Left ventricle myocardium inferior (tissue), 1 donor: ENCODE measurements at places on chromosomes 3 and 15. TPM values are rescaled to one million over a fixed set of nuclear protein-coding genes. Genes with fewer than 3 reads are reported as not detected.
A peak's percentile ranks its signal among the peaks of the same experiment; 100 is the strongest.

Gene SLC15A2
- 4.6 TPM for total RNA-seq

Gene BFSP2
- not detected for total RNA-seq

DNA sequence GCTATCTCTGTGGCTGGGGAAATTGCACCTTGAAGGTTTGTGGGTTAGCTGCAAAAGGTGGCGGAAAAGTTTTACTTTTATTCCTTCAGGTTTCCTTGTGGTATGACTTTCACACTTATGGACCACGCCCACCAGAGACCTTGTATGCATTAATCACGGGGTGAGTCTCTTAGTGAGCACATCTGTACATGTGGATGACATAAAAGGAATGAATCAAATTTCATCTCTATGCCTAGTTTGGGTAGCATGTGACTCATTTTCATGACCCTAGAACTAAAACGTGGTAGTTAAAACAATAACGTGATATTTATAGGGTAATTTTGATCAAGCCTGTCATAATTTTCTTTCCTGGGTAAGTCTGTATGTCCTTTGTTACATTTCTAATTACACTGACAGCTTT lies 141.7 kb downstream of the PDCD6IP start:
- no peak for DNase-seq
- no peaks in the 10 kb centered on the region for H3K36me3 ChIP-seq
- H3K4me3 ChIP-seq = no peak overlapping the region
- no peaks in the 10 kb centered on the region for H3K27me3 ChIP-seq

DNA sequence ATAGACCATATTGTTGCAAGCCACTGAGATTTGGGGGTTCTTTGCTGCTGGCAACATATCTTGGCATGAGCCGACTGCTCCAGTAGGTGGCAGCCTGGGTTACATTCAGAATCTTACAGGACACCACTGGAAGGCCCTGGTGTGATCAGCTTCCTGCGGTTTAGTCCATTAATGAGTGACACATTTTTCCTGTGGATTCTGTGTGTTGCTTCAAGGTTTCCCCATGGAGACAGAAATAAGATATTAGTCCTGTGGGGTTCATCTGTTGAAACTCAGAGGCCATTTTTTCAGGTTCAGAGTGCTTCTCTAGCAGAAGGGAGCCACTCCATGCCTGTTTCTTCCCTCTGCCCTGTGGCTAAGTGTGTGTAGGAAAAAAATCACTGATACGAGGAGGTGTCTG lies 116.2 kb downstream of the MFSD1 start:
- no peak overlapping the region for H3K27ac ChIP-seq
- H3K4me1 ChIP-seq = no peaks in the 10 kb centered on the region
- no peaks in the 10 kb centered on the region for H3K36me3 ChIP-seq
- no peaks in the 10 kb centered on the region for H3K27me3 ChIP-seq

GRCh38 chr15:49196856-49197255 lies 26.8 kb downstream of the GALK2 start:
- H3K4me3 ChIP-seq = no peak overlapping the region
- no peaks in the 10 kb centered on the region for H3K27me3 ChIP-seq
- H3K36me3 ChIP-seq = peaks cover 6% of the 10 kb centered on the region

DNA sequence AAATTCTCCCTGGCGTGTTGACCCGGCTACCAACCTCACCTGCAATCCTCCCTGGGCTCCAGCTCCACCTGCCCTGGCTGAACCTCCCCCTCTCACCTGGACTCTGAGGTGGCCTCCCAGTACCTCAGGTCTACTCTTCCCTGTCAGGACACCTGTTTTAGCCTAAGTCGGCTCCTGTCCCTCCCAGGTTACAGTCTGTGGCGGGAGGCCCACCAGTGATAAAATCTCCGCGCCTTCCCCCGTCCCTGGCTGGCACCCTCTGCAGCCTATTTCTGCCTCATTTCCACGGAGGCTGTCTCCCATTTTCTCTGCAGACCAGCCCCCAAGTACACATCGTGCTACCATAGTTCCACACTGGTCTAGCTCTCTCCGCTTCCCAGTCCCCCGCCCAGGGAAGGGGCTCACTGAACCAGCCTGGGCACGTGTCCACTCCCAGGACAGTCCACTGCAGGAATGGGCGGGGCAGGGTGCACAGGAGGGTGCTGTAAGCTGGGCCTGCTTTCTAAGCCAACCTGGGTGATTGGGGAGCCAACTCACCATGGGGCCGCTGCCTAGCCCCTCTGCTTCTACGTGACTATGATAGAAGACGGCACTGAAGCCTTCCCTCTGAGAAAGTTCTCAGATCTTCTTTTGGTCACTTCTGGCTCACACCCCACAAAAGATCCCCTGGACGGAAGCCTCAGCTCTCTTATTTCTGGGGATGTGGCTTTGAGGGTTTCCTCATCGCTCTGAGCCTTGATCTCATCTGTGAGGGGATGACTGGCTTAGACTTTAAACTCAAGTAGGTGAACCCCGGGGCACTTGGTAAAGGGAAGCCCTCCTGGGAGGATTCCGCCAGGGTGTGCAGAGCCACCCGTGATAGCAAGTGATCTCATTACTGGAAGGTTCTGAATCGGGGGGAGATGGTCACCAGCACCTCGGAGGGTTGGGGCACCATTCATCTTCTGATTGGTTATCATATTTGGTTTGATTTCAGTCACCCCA lies 96.6 kb downstream of the NSMCE3 start:
- H3K27me3 ChIP-seq = peaks cover 24% of the 10 kb centered on the region
- no peaks in the 10 kb centered on the region for H3K4me1 ChIP-seq
- H3K36me3 ChIP-seq = no peaks in the 10 kb centered on the region
- H3K27ac ChIP-seq = no peak overlapping the region
- no peak for DNase-seq

GRCh38 chr15:40940296-40940801 lies 11.2 kb downstream of the DLL4 start:
- H3K4me3 ChIP-seq = peak overlapping the region; percentile 77
- H3K27me3 ChIP-seq = no peaks in the 10 kb centered on the region
- H3K27ac ChIP-seq = peak overlapping the region; percentile 92
- H3K36me3 ChIP-seq = peaks cover 11% of the 10 kb centered on the region
- H3K4me1 ChIP-seq = peaks cover 75% of the 10 kb centered on the region
- peak; percentile 49 for DNase-seq

DNA sequence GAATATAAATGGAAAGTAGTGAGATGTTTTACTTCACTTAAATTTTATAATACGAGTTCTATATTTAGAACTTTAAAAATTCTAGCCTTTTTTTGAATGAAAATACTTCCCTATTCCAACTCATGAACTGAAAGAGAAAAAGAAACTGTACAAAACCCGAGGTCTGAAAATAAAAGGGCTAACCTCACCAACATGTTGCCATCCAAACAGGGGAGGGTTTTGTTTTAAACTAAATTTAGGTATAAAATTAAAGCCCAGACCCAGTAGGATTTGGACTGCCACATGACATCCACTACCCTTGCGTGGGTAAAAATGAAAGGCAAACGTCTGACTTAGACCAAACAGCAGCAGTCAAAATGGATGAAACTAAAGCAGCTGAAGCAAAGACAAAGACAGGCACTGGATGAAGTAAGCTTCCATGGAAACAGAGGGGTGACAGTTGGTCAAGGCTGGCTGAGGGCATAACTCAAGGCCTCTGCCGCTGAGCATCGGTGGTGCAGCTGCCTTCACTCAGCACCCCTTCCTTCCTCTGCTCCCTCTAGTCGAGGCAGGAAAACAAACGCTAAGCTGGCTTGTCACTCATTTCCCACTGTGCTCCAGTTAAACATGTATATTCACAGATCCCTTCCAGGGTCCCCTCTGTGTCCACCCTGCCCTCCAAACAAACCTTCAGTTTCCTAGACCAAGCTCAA lies 58.1 kb downstream of the TM4SF4 start:
- peak overlapping the region; percentile 31 for H3K27ac ChIP-seq
- H3K27me3 ChIP-seq = no peaks in the 10 kb centered on the region
- H3K4me3 ChIP-seq = no peak overlapping the region
- peaks cover 71% of the 10 kb centered on the region for H3K4me1 ChIP-seq
